CD4-positive, alpha-beta memory T cell (primary cell): ENCODE measurements at places on chromosomes 1 and 21. TPM values are rescaled to one million over a fixed set of nuclear protein-coding genes. Genes with fewer than 3 reads are reported as not detected.

Gene PCBP3
- polyA plus RNA-seq = 0.36 TPM

Gene GFI1
- 12.1 TPM for polyA plus RNA-seq

GRCh38 chr1:235054936-235055335 lies 73.7 kb downstream of the TOMM20 start:
- no peak overlapping the region for H3K27ac ChIP-seq
- H3K27me3 ChIP-seq = no peaks in the 10 kb centered on the region
- H3K4me1 ChIP-seq = no peaks in the 10 kb centered on the region
- H3K4me3 ChIP-seq = no peak overlapping the region
- H3K36me3 ChIP-seq = no peaks in the 10 kb centered on the region
- no peak for DNase-seq

DNA sequence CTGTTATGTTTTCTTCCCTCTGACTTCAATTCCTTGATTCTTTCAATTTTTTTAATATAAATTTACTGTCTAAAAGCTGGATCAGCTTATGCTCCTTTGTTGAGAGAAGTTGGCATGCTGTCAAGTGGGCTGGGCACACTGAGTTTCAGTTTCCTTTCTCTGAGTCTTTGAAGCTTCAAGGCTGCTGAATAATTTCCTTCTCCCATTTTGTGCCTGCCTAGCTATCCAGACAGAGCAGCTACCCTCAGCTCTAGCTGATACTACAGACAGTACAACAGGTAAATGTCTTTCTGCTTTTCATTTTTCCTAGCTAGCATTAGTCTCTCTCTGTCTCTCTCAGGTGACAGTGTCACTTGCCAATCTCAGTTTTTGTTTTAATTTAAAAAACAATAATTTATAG lies at the start of gene IFI44:
Gene IFI44 (plus strand): TSS at position 204 of the 400 bp plus-strand sequence. CDS start 365 bp downstream, outside the sequence.
- H3K4me3 ChIP-seq = peak within 1 kb of the TSS; percentile 68
- H3K36me3 ChIP-seq = no peaks in the 10 kb centered on the region
- H3K4me1 ChIP-seq = peaks cover 63% of the 10 kb centered on the region
- DNase-seq = peak; percentile 77

Gene GUCA2A
- not detected for polyA plus RNA-seq

Gene USH2A
- polyA plus RNA-seq = not detected

GRCh38 chr21:35150562-35151226 lies 101.6 kb upstream of the RUNX1 start:
- no peaks in the 10 kb centered on the region for H3K4me1 ChIP-seq
- H3K27ac ChIP-seq = no peak overlapping the region
- H3K4me3 ChIP-seq = no peak overlapping the region

GRCh38 chr1:39977202-39977601 lies 22.3 kb downstream of the MFSD2A start:
- no peaks in the 10 kb centered on the region for H3K27me3 ChIP-seq
- H3K36me3 ChIP-seq = no peaks in the 10 kb centered on the region
- no peak overlapping the region for H3K27ac ChIP-seq
- no peak overlapping the region for H3K4me3 ChIP-seq
- H3K4me1 ChIP-seq = no peaks in the 10 kb centered on the region

- no peak for DNase-seq
- H3K4me3 ChIP-seq = no peak overlapping the region
- H3K27ac ChIP-seq = no peak overlapping the region
- H3K4me1 ChIP-seq = no peaks in the 10 kb centered on the region
- no peaks in the 10 kb centered on the region for H3K27me3 ChIP-seq
Observed at GRCh38 chr1:58457023-58457635, 89.4 kb downstream of the OMA1 start.

Gene LAMTOR5
- polyA plus RNA-seq = 325 TPM

GRCh38 chr1:100565937-100566699 lies 28.2 kb downstream of the GPR88 start:
- DNase-seq = no peak
- H3K4me1 ChIP-seq = no peaks in the 10 kb centered on the region
- no peak overlapping the region for H3K4me3 ChIP-seq
- no peaks in the 10 kb centered on the region for H3K36me3 ChIP-seq
- H3K27me3 ChIP-seq = no peaks in the 10 kb centered on the region

- H3K27ac ChIP-seq = no peak overlapping the region
Observed at GRCh38 chr1:43531107-43531905, 623 bp downstream of the PTPRF start.

- DNase-seq = no peak
- H3K4me1 ChIP-seq = no peaks in the 10 kb centered on the region
- no peak overlapping the region for H3K4me3 ChIP-seq
- H3K36me3 ChIP-seq = no peaks in the 10 kb centered on the region
- H3K27me3 ChIP-seq = no peaks in the 10 kb centered on the region
Observed at GRCh38 chr1:112558634-112559033, 49.9 kb downstream of the WNT2B start.

GRCh38 chr1:85229574-85230097 lies 28.8 kb upstream of the SYDE2 start:
- H3K36me3 ChIP-seq = no peaks in the 10 kb centered on the region
- H3K27ac ChIP-seq = no peak overlapping the region
- H3K27me3 ChIP-seq = no peaks in the 10 kb centered on the region
- H3K4me1 ChIP-seq = no peaks in the 10 kb centered on the region
- no peak overlapping the region for H3K4me3 ChIP-seq
- no peak for DNase-seq

GRCh38 chr1:101069158-101069557 lies 43.6 kb upstream of the DPH5 start:
- DNase-seq = no peak
- H3K4me1 ChIP-seq = peaks cover 37% of the 10 kb centered on the region
- H3K27ac ChIP-seq = no peak overlapping the region
- no peaks in the 10 kb centered on the region for H3K27me3 ChIP-seq

GRCh38 chr1:2783069-2783434 lies 18.4 kb downstream of the TTC34 start:
- peaks cover 1% of the 10 kb centered on the region for H3K27me3 ChIP-seq
- H3K36me3 ChIP-seq = no peaks in the 10 kb centered on the region
- no peak for DNase-seq
- H3K4me3 ChIP-seq = no peak overlapping the region

Gene RIPK4
- polyA plus RNA-seq = not detected

Gene A3GALT2
- not detected for polyA plus RNA-seq

Gene C1orf210
- not detected for polyA plus RNA-seq
